ENCODE measurements at places on chromosomes 11 and 22.

DNA sequence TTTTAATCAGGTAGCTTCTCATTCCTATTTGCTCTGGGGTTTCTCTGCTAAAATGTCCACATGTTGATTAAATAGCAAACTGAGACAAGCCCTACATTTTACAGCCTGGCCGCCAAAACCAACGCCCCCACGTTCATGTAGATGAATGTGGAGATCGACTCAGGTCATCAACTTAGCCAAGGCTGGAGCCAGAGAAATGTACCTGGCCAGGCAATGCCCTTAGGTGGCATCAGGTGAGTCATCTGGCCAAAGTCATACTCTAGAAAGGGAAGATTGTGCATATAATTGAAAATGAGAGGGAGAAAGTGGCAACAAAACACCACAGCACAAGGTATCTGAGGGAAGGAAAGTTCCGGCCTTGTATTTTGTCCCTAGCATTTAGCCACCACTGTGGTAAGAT, 37.1 kb upstream of the CCDC89 start:
- no peak for DNase-seq

DNA sequence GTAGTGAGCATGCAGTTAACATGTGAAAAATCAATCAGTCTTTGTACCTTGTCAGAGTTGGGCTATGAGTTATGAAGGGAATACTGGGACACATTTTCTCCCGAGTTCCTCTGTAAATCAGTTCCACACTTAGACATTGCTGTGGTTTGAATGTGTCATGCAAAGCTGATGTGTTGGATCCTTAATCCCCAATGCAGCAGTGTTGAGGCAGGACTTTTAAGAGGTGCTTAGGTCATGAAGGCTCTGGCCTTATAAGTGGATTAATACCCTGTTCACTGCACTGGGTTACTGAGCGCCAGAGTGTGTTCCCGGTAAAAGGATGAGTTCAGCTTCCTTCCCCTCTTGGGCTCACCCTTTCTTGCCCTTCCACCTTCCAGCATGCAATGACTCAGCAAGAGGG, 742.1 kb upstream of the TENM4 start:
- DNase-seq, result no peak

- no peak for DNase-seq
Observed at GRCh38 chr11:32659672-32660071, 76.0 kb downstream of the EIF3M start.

GRCh38 chr22:36358533-36359469, 29.0 kb downstream of the MYH9 start:
- peak; percentile 63 for DNase-seq

DNA sequence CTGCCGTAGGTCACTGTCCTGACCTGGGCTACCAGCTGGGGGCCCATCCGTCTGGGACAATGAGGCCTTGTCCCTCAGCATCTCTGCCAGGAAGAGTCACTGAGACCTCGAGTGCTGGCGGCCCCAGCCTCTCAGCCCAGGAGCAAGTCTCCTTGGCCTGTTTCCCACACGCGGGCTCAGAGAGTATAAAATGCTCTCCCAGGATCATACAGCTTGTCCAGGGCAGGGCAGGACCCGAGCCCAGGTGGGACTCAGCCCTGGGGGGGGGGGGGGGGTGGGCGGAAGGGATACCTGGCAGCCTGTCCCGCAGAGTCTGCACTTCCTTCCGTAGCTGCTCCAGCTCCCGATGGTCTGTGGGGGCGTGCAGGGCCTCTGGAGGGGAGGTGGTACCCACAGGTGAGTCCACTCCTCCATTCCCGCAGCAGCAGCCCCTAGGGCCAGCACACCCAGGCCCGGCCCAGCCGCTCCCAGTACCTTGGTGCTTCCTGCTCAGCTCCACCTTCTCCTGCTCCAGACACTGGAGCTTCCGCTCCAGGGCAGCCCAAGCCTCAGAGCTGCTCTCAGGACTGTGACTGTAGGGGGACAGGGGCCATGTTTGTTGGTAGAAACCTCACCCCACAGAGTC, 7.9 kb downstream of the CDC42BPG start:
- DNase-seq, result no peak

- no peak for DNase-seq
Observed at GRCh38 chr11:24161587-24161986, 335.3 kb upstream of the LUZP2 start.

- DNase-seq, result peak; percentile 85
Observed at GRCh38 chr11:128488471-128488870, 98.9 kb downstream of the ETS1 start.

DNA sequence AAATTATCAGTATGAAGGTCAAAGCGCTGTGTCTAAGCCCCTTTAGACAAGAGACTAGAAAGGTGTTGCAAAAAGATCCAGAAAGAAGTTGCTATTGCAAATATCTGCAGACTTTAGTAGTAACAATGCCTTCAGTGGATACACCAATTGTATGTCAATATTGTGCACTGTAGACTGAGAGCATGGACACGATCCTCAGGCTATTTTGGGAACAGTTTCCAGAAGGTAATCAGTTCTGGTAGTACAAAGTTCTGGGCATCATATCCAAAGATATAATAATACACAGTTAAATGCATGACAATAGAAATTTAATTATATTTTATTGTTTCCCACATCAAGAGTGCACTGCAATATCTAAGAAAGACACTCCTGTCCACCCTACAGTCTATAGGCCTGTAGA, 84.1 kb upstream of the LUZP2 start:
- no peak for DNase-seq

DNA sequence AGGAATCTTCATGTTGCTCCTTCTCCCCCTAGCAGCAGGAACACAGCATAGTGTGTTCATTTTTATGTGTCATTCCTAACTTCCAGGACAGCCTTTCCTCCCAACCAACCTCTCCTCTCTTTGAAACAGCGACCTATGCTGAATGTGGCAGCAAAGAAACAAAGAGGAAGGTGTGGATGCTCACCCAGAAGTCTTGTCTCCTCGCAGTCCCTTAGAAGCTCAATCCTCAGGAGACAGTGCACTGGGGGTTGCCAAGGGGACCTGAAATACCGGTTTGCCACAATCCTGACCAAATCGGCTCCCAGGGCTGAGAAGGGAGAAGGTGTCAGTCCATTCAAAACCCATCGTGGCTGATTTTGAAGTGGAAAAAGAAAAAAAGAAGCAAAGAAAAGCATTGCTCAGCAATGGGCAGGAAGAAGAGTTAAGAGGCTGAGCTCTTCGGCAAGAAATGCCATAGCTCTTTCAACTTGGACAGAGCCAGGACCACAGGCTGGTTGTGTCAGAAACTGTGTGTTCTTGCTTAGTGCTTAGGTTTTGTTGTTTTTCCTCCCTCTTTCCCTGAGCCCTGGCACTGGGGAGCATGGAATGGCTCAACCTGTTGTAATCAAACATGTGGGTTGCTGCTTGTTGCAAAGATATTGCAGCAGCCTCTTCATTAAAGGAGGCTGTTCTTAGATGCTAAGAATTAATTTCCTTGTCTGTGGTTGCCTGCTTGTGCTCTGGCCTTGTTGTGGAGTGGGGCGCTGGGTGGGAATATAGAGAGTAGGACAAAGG, 30.4 kb upstream of the TENM4 start:
- no peak for DNase-seq

DNA sequence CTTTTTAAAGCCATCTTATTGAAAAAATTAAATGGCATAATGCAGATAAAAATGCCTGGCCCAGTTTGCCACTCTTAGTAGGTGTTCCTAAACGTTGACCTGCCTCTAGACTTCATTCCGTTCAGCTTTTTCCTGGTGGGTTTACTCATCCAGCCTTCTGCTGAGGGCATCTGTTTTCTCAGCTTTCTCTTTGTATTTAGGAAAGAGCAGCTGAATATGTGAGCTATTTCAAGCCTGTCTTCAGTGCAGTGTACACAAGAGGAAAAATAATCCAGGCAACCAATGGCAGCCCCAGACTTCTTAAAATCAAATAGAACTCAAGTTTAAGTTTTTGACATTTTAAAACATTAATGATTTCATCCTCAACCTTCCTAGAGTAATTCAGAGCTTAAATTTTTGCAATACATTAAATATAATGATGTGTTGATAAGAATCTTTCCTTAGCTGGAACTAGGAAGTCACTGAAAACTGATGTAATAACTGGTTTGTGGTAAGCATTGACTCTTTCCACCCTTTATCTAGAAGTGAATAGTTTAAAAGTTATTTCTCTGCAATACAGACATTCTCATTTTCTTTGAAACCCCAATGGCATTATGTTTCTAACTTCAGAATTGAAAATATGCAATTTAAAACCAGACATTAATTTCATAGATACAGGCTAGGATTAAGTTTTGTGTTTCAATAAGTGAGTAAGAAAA, 165.4 kb downstream of the AASDHPPT start:
- DNase-seq, result no peak

DNA sequence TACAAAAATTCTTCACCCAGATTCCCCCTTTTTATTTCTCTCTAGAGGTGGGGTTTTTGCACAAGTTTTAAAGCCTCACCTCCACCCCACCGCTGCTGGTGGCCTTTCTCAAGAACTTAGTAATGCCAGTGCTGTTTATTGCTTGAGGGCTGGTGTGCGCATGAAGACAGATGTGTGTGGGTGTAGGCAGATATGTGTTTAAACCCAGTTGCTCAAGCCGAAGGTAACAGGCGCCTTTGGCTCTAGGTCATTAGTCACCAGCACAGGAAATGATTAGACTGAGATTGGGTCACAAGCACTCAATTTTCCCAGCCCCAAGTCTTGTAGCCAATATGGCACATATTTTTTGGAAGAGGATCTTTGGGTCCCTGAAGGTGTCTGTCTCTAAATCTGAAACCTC, 2.7 kb upstream of the CLMP start:
- DNase-seq, result no peak

GRCh38 chr11:62654297-62654696, 1.2 kb upstream of the INTS5 start:
- DNase-seq, result no peak

GRCh38 chr22:29339381-29340235, 24.1 kb upstream of the RASL10A start:
- DNase-seq, result no peak

- no peak for DNase-seq
Observed at GRCh38 chr11:105229257-105229656, 89.7 kb upstream of the CARD18 start.

- DNase-seq, result peak; percentile 56
Observed at GRCh38 chr11:67024410-67024809, 1.5 kb downstream of the SYT12 start.

GRCh38 chr11:82932564-82932963, 31.0 kb downstream of the DDIAS start:
- DNase-seq, result no peak

- no peak for DNase-seq
Observed at GRCh38 chr11:29310725-29311342, 706.0 kb downstream of the KCNA4 start.

- DNase-seq, result no peak
Observed at GRCh38 chr11:133586903-133587517, 54.7 kb upstream of the OPCML start.

GRCh38 chr22:50011447-50012210, 936 bp downstream of the IL17REL start:
- DNase-seq, result no peak

GRCh38 chr11:67054346-67054835, 2.3 kb upstream of the RHOD start:
- DNase-seq, result no peak

GRCh38 chr11:35427071-35427470, 7.7 kb upstream of the SLC1A2 start:
- DNase-seq, result no peak

DNA sequence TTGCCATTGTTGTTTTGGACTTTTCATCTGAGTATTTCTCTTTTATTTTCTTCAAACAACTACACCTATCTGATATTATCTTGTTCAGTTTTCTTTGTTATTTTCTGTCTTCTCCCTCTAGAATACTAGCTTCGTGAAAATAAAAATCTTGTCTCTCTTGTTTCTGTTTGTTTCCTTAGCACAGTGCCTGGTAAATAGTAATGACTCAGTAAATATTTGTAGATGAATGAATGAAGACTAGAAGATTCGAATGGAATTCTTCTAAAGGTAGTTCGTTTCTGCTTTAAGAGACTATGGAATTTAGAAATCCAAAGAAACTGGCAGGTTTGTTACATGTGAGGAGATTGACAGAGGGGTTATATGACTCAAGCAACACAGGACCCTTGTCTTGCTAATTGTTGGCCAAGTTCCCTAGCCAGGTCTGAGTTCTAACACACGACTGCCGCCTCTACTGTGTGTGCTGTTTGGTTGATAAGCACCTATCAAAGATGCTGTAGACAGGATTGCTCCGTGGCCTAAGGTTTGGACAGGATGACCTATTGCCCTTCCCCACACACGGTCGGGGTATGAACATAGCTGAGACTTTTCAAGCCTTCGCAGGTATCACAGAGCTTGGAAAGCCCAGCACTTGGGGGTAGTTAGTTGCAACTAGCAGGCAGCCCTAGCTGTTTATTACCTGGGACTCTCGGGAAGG, 831 bp upstream of the TMEM135 start:
- no peak for DNase-seq

DNA sequence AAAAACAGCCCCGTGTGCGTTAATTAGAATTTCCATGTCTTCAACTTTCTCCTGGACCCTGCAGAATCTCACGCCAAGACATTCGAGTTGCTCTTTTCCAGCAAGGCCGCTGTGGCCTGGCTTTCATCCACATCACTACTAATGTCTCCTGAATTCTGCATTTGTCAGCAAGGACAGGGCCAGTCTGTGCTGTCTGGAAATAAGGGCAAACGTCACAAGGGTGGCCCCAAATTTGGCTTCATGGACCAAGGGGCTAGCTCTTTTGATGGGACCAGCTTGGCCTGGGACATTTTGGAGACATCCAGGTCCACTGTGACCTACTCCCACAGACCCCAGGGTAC, 33.4 kb downstream of the KCNQ1OT1 start:
- no peak for DNase-seq

- no peak for DNase-seq
Observed at GRCh38 chr11:113454455-113454854, 20.7 kb downstream of the DRD2 start.

DNA sequence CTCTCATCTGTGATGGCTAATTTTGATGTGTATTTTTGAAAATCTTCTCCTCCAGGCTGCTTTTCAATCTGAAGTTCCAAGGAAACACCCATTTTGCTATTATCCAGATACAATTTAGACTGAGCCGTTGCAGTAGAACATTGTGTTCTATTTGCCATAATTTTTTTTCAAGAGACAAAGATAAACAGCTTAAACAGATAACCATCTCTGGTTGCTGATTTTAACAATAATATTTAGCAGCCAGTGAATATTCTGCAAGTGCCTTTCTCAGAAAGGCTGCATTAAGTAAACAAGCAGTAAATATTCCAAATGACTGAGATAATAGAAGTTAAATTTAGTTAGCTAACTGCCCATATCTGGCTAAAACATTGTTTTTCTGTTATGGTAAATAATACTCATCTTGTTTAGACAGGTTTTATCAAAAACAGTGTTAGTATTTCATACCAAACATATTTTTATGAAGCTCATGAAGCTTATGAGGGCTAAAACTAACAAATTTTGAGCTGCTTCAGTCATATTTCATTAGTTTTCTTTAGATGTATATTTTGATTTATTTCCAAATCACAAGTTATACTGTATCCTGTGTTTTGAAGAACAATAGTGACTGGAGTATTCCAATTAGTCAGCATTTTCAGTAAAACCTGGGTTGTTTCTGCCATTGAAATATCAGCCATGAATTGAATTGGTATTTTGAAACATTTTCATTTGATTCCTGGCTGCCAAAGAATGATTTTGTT, 206.7 kb downstream of the SBF2 start:
- no peak for DNase-seq
